DMS79 treated with DMSO at 0.1 percent for 48 hours (cell line): ENCODE measurements at places on chromosomes 5 and 9.

GRCh38 chr9:95165004-95165403 lies 152.5 kb downstream of the FANCC start:
- no peak for DNase-seq

- DNase-seq, result peak; percentile 55
Observed at GRCh38 chr9:137127301-137128157, 11.4 kb upstream of the GRIN1 start.

DNA sequence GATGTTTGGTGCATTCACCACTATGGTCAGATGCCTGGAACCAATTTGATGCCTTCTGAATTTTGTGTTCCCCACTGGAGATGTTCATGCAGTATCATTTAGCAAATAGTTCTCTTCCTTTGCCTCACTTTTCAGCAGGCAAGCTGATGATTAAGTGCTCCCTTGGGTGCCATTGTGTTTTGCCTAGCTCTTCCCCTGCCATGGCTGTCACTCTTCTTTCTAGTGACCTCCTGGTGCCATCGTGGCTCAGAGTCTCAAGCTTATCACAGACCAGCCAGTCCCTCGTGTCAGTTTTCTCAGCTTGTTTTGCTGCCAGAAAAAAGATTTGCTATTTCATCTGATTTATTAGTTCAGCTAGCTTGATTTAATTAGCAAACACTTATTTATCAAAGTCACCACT lies 41.3 kb downstream of the IL31RA start:
- no peak for DNase-seq

- DNase-seq, result no peak
Observed at GRCh38 chr5:56279979-56280378, 46.8 kb upstream of the ANKRD55 start.

DNA sequence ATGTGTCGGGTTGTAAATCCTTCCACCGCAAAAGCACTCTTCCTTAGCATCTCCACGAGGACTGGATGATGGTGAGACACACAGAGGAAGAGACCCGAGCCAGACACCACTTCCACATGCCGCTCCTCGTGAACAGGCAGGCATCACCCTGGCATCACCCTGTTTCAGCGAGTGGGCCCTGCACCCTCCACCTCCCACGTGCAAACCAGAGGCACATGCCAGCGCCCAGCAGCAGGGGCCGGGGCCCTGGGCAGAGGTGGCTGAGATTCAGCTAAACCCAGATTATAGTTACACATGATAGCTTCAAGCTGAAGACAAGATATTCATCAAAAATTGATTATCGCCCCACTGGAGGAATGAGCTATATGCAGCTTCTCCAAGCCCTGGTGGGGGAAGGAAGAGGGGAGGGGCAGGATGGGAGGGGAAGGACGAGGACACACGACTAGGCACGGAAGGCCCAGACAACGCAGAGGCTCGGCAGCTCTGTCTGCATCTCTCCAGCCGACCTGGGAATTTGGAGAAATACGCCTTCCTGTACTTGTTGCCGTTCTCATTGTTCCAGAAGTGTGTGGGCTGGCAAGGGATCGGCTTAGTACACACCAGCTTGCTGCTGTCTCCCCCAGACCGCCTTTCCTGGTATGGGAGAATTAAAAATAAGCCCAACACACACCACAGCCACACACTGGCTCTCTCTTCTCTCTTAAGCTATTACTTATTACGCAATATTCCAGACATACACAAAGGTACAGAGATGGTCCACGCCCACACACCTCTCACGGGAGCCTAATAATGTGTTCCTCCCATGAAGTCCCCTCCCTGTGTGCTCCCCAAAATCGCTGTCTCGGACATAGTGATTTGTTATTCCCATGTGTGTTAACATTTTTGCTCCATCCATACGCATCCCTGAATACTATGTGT lies 50.4 kb upstream of the ZNF354A start:
- DNase-seq, result no peak

DNA sequence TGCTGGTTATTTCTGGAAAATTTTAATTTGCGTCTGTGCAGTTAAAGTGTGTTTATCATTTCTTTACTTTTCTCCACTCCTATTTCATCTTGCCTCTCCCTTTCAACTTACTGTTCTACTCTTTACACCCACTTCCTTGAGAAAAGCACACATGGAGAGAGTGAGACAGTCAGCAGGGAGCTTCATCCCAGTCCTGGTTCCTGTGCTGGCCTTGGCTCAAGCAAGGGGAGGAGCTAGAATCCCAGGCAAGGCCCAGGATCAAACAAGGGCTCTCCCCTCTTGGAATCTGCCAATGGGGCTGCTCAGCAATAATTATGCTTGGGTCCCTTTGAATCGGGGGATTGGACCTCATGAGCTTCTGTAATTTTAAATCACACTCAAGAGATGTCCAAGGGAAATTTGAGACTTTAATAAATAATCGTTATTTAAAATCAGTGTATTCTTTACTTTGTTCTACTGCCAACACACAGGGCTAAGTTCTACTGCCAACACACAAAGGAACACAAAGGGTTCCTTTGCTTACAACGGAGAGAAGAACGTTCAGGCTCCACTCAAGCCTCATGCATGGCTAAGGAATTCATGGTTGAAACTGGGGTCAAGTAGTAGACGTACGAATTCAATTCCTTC lies 439.3 kb upstream of the DAB2 start:
- no peak for DNase-seq

DNA sequence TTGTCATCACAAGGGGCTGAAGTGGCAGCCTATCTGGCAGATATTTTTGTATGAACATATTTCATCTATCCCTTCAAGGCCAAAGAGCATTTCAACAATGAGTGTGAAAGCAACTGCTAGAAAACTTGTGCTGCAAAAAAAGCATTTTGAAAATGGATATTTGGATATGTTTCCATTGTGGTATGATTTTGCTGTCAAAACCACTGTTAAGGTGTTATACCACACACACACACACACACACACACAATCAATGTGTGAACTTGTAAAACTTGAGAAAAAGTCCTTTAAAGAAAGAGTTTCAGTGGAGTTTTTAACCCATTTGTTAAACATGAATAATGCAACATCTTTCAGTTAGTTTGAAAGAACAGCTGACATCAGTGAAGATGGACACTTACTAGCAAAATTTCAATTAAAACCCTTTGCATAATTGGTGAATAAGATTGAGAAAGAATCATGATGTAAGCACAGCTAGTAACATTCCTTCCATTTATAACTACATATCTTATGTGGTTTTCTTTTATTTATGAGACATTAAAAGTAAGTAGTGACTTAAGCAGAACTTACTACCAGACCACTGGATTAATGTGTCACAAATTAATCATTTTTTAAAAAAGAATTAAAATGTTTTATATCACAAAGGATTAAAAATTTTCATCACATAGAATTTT lies 182.6 kb upstream of the GNA14 start:
- no peak for DNase-seq

DNA sequence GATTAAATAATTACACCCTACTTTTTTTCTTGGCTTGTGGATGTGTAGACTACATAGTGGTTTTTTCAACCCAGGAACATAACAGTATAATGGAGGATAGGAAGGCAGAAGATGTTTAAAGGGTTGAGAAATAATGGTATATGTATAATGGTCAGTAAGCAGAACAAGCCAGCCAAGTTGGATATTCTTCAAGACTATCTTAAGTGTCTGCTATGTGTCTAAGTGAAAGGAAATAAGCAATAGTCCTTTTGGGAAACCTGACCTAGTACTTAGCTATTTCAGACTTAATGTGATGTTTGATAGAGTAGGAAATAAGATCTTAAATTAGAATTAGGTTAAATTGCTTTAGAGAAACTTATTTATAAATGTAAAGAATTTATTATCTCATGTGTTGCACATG lies 85.7 kb downstream of the PTPDC1 start:
- no peak for DNase-seq

GRCh38 chr5:74516211-74516636 lies 124.3 kb downstream of the ENC1 start:
- no peak for DNase-seq

DNA sequence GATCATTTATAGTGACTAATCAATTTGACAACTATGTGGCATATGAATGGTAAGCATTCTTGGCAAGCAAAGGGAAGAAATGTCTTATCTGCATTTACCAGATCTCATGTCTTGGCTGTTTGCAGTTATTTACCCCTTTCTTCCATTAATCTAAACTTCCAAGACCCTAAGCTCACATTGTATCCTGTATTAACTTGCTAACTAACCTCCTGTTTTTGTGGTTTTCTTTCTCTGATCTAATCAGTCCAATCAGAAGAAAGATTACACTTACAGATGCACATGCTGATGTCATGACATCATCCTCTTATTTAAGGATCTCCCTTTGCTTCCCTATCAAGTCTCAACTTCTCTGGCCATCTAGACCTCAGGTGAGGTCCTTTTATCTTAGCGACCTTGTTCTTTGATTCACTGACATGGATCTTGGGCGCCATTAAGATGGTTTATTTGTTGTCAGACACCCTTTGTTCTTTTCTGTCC lies 95.5 kb downstream of the F2RL2 start:
- no peak for DNase-seq

DNA sequence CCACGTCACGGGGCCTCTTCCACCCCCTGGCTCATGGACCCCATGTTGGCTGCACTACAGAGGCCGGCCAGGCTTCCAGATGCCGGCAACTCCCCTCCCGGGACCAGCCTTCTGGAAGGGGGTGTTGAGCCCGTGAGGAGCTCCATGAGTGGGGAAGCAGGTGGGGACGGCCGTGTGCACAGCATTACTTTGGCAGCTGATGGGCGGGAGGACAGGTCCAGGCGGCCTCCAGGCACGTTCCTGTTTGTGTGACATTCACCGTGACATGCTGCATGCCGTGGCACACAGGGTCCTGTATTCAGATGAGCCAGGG lies 29.1 kb upstream of the ABO start:
- no peak for DNase-seq

GRCh38 chr5:1264211-1264610 lies 30.7 kb downstream of the TERT start:
- no peak for DNase-seq
